ENCODE measurements at places on chromosomes 7 and 10. TPM values are rescaled to one million over a fixed set of nuclear protein-coding genes. Genes with fewer than 3 reads are reported as not detected.

Gene SLC39A12
- not detected for total RNA-seq

Gene CALHM3
- total RNA-seq = 0.39 TPM

- peak; percentile 34 for DNase-seq
Observed at GRCh38 chr7:19670806-19671205, 38.0 kb downstream of the POLR1F start.

- no peak for DNase-seq
Observed at GRCh38 chr10:129951101-129951969, 12.7 kb downstream of the EBF3 start.

DNA sequence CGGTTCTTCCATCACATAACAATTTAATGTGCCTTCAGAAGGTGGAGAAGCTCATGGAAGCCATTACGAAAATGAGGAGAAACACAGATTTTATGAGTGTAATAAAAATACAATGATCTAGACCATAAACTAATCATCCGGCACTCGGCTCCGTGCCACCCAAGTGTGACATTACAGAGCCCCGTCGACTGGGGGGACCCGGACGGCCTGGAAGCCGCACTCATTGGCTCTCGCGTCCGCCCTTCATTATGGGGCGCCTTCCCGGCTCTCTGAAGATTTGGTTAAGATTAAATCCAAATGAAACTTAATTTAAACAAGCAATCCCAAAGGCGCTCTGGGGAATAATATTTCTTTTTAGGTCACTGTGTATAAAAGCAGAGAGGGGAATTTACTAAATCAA is 242.6 kb downstream of the DNAJB6 start:
- DNase-seq = no peak

- DNase-seq = no peak
Observed at GRCh38 chr10:48332166-48332870, 25.8 kb downstream of the MAPK8 start.

DNA sequence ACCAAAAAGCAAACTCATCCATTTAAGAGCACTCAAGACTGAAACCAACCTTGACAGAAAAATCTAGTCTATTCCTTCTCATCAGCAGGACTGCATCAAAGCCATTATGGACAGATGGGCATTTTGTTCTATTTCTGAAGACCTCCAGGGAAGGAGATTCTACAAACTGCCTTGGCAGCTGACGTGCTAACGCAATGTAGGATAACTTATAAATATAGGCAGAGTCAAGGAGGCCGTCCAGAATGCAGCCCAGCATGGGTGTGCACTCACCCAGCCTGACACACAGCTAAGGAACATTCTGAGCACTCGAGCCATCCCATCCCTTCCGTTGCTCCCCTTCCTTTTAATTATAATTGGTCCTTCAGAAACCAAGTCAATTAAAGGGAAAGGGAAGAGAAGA is 25.3 kb upstream of the NEBL start:
- DNase-seq = no peak

All from M059J (cell line).